ENCODE measurements at places on chromosomes 12 and 14.

GRCh38 chr14:94542111-94542810 lies 19.0 kb upstream of the SERPINA4 start:
- no peak for DNase-seq

- no peak for DNase-seq
Observed at GRCh38 chr14:24838945-24839616, 205.1 kb upstream of the GZMB start.

GRCh38 chr12:114499338-114499737 lies 93.4 kb upstream of the TBX5 start:
- DNase-seq = no peak

GRCh38 chr14:95548328-95548929 lies 13.6 kb downstream of the GLRX5 start:
- no peak for DNase-seq

GRCh38 chr14:71665157-71665556 lies 267.1 kb upstream of the RGS6 start:
- DNase-seq = no peak

DNA sequence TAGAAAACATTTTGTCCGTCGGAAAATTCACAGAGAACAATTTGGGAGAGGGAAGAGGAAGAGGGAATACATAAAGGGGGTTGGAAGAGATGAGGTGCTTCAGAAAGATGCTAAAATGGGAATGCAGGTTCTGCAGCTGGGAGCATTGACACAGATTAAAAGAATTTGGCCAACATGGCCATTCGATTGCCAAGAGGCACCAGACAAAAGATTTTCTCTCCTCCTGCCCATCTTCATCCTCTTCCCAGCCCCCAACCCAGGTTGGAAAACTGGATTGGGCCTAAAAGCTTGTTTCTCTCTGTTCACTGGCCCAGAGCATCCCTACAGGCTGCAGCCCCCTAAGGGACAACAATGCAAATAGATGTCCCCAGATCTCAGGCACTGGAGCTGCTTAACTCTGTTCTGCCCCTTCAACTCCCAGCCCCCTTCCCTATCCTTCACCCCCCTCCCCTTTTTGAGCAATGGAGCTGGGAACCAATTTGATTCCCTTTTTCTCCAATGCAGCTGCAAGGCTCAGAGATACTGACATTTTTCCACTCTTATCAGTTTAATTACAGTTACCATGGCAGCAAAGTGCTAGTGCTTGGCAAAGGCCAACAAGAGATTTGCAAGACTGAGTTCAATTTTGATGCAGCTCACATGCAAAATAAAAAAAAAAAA lies 1.9 kb downstream of the LMO3 start:
- no peak for DNase-seq

- DNase-seq = no peak
Observed at GRCh38 chr12:124658806-124659402, 91.5 kb upstream of the NCOR2 start.

GRCh38 chr12:112752303-112752702 lies 39.2 kb upstream of the RPH3A start:
- no peak for DNase-seq

DNA sequence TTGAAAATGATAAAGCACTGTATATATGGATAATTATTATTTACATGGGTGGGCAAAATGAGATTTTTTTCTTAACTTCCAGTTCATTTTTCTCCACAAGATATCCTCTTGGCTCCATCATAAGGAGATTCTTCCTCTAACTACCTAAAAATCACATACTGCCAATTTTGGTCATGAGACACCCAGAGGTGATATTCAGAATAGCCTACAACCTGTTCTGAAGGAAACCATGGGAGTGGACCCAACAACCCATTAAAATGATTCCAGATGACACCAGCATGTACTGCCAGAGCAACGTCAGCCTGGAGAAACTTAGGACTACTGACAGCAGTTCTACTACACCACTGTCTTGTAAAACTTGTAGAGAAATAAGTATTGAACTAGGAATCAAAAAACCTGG lies 136.3 kb upstream of the TMPO start:
- no peak for DNase-seq
